Frontal cortex (tissue), 4 donors: ENCODE measurements at places on chromosomes 12 and 14.
A peak's percentile ranks its signal among the peaks of the same experiment; 100 is the strongest.

- DNase-seq = no peak
Measured at GRCh38 chr12:3925621-3926020, 52.4 kb upstream of the PARP11 start.

DNA sequence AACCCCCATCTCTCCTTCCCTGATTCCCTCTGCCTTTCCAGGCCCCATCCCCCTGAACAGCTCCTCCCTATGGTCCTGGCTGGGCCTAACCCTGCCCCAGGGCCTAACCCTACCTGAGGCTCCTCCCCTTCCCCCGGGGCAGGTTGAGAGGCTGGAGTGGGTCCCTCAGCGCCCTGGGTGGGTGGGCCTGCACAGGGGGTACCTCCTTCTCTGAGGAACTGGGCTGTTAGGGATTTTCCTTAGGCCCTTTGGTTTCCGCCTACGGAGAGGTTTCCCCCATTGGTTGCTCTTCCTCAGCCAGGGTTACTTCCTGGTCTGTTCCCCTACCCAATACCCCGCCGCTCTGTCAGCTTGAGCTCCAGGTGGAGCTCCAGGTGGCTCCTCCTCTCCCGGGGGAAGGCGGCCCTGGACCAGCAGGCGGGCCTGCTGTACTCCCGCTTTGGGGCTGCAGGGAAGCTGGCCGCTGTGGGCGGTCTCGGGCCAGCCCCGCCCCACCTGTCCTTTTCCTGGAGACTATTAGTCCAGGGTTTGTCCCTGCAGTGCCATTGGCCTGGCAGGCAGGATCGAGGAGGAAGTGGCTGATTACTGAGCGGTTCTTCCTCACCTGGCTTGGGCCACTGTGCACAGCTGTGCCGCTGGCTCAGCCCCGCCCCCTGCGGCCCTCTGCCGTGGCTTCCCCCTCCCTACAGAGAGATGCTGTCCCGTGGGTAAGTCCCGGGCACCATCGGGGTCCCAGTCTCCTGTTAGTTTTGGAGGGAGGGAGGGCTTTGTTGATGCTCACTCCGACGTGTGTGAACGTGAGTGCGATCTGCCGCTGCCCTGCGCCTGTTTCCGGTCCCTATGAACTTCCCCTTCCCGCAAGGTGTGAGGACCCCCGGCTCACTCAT is 2.5 kb downstream of the C12orf57 start:
- DNase-seq = no peak

GRCh38 chr12:2783936-2784600 is 10.7 kb upstream of the FKBP4 start:
- peak; percentile 45 for DNase-seq

GRCh38 chr12:129470196-129470595 is 433.6 kb downstream of the TMEM132D start:
- no peak for DNase-seq

- no peak for DNase-seq
Measured at GRCh38 chr14:95433094-95433478, 83.4 kb downstream of the SYNE3 start.

- DNase-seq = peak; percentile 62
Measured at GRCh38 chr14:21014761-21015190, 10.1 kb downstream of the NDRG2 start.

GRCh38 chr14:85248881-85249635 is 280.9 kb upstream of the FLRT2 start:
- DNase-seq = no peak

DNA sequence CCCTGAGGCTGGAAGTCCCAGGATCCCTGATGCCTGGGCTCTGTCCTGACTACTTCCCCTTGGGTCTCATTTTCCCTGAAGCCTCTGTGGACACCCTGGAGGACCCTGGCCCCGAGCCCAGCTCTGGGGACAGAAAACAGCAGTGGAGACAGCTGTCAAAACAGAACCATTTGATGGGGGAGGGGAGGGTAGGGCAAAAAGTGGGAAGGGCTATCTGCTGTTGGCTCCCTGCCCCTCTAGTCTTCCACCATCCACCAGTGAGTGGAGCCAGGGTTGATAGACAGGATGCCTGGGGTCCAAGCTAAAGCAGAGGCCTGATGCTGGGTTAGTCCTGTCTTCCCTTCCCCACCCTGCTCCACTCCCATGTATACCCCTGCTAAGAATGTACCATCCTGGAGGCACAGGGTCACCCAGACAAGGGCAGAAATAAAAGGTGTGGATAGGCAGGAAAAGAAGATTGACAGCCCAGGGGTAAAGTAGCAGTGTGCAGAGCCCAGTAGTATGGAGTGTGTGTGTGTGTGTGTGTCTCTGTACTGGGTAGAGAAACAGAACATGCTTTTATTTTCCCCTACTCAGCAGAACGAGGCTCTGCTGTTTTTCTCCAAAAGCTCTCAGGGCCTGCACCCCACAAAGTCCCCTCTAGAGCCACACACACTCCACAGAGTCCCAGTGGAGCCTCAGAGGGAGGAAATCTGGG is 9.8 kb downstream of the ZNF385A start:
- no peak for DNase-seq

DNA sequence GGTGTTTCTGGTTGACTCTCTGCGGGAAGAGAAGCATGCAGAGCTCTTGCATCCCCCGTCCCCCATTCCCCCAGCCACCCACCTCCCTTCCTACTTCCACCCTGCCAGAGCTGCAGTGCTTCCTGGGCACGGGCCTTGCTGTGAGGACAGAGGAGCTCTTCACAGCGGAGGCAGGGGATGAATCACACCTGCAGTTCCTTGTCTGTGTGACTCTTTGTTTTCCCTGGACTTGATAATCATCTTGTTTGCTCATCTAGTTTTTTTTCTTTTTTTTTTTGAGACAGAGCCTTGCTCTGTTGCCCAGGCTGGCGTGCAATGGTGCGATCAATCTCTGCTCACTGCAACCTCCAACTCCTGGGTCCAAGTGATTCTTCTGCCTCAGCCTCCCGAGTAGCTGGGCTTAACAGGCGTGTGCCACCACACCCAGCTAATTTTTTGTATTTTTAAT is 27.8 kb downstream of the ANKRD9 start:
- no peak for DNase-seq

- DNase-seq = no peak
Measured at GRCh38 chr14:50085570-50086320, 30.6 kb downstream of the VCPKMT start.

DNA sequence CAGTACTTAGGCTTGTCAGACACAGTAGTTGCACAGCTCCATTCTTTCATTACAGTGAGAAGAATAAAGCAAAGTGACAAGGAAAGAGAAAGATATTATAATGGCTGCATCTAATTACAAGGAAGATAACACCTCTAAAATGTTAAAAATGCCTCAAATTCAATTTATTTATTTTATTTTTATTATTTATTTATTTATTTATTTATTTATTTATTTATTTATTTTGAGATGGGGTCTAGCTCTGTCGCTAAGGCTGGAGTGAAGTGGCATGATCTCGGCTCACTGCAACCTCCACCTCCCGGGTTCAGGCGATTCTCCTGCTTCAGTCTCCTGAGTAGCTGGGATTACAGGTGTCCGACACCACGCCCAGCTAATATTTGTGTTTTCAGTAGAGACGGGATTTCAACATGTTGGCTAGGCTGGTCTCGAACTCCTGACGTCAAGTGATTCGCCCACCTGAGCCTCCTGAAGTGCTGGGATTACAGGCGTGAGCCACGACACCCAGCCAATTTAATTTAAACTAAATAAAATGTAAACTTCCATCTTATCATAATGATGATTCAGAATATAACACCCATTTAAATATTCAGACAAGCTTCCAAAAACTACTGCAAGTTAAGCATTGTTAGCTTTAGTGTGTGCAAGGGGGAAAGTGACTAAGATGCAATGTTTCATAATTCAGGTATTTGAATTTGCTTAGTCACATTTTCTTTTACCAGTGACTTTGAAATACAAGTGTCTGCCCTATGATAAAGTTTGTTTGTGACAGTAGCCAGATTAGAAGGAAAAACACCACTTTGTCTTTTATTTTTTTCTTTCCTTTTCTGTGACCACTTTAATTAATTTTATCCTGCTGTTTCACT is 2.4 kb upstream of the CFAP54 start:
- DNase-seq = no peak

- no peak for DNase-seq
Measured at GRCh38 chr14:99524091-99524661, 43.0 kb downstream of the CCNK start.

DNA sequence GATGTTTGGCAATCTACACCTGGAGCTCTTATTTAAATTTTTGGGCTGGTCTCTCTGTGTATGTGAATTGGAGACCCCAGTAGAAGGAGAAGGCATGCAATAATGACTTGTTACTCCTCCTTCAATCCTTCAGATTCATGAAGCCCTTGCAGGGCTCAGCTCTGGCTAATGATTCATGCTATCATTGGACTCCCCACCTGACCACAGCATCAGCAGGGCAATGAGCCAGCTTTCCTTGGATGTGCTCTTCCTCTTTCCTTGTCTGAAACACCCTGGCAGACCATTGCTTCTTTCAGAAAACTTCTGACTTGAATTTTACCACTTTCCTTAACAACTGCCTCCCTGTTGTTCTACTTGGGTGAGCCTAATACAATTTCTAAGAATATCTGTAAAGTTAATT is 1019.2 kb downstream of the AACS start:
- no peak for DNase-seq

- no peak for DNase-seq
Measured at GRCh38 chr14:78164226-78164853, 5.8 kb upstream of the NRXN3 start.

DNA sequence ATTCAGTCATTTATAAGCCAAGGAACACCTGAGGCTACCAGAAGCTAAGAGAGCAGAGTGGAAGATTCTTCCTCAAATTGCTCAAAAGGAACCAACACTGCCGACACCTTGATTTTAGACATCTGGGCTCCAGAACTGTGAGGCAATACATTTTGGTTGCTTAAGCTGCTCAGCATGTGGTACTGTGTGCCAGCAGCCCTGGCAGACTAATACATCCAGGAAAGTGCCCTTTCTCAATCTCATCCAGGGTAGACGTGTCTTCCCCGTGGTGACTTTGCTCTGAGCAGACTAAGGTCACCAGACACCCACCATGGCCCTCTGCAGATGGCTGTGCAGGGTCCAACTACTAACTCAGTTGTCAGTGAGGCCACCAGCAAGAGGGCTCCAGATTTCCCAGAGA is 122.8 kb downstream of the VRK1 start:
- no peak for DNase-seq

DNA sequence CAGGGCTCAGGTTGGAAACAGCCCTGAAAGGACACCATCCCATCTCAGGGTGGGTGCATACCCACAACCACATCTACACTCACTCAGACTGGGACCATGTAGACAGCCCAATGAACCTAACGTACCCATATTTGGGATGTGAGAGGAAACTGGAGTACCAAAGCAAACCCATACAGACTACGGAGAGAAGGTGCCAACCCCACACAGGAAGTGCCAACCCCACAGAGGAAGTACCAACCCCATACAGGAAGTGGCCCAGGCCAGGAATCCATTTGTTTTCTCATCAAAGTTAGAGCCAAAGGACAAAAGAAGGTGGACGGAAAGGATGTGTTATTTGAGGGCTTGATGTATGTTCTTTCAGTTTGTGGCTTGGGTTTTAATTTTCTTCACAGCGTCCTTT is 19.5 kb upstream of the SPIC start:
- no peak for DNase-seq

DNA sequence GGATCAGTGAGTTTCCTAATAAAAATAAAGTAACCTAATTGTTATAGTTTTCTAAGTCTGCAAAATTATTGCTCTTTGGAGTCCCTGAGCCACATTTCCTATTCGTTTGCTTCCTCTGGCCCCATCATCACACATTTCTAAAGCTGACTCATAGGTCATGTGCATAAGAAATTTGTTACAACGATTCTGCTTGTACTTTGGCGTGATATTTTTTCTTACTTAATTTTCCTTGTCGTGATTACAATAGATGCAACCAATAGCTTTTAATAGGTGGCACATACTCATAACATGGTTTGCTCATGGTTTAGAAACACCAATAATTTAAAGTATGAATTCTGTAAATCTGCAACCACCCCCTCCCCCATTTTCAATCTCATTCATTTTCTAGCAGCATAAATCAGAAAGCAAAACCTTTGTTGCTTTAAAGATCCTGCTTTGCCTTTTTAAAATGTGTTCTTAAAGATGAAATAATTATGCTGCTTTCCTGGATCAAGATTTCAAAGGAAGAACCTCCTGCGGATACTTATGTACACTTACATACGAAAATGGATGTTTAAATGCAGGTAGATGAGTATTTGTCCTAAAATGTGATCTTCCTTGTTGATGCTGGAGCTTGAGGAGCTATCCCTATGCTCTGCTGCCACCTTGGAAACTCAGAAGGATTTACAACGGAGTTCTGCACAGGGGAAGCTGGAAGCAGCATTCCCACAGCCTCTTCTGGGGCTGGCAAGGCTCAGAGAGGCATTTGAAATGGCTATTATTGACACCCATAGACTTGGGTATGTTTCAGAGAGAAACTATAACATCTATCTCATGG is 1.7 kb upstream of the FLRT2 start:
- peak; percentile 27 for DNase-seq

GRCh38 chr12:93106910-93107309 is 177.8 kb upstream of the EEA1 start:
- no peak for DNase-seq

- no peak for DNase-seq
Measured at GRCh38 chr12:78645956-78646355, 218.6 kb upstream of the SYT1 start.

- DNase-seq = no peak
Measured at GRCh38 chr12:104734541-104735095, 223.5 kb downstream of the SLC41A2 start.

GRCh38 chr14:90829677-90830076 is 13.4 kb upstream of the TTC7B start:
- DNase-seq = no peak

DNA sequence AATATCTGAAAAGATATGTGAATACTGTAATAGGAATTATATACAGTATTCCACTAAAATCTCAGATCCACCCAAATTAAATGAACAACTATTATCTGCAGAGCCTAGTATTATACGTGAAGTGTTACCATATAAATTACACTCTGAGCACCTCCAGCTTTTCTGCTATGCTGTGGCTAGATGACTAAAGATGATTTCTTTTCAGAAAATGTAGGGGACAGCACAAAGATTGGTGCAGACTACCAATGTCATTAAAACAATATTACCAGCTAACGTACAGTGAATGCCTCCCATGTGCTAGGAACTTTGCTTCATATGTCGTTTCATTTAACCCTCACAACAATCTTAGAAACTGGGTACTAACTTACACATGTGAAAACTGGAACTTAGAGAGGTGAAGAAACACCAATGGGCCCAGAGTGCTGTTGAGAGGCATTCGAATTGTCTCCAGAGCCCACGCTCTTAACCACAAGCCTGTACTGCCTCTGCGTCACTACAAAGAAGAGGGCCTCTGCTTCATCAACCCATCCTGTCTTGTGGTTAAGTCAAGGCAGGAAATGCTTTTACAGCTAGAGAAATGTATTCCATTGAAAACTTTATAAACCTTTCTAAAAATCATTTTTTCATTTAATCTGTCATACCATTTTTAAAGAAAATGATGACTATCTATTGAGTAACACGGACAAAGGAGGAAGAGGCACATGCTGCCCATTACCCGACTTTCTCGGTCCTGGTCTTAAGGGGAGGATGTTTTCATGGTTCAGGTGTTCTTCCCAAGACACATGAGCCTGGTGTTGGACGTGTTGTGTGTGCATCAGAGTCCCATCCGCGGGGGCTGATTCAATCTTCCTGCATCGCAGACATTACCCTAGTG is 1.3 kb downstream of the GPR65 start:
- no peak for DNase-seq

GRCh38 chr12:108612788-108613282 is 15.0 kb upstream of the TMEM119 start:
- no peak for DNase-seq
